ENCODE measurements at places on chromosomes 5 and 9.

GRCh38 chr5:1279443-1280151 is 15.3 kb downstream of the TERT start:
- no peak for DNase-seq

DNA sequence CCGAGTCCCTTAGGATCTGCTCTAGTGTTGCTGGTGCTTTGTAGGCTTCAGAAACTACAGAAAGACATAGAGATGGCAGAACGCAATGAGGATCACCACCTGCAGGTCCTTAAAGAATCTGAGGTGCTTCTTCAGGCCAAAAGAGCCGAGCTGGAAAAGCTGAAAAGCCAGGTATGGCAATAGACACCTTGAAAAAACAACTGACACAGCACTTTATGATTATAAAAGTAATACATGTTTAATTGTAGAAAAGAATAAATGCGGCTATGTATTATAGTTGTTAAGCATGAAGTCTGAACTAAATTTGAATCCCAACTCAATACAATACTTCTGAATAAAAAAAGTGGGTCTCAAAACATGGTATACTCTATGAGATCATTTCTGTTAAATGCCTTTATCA is 43.7 kb downstream of the RAB14 start:
- DNase-seq: no peak

GRCh38 chr5:13558408-13558807 is 386.1 kb downstream of the DNAH5 start:
- DNase-seq: no peak

- DNase-seq: no peak
These were observed 26.7 kb upstream of the ECM2 start for GRCh38 chr9:92562461-92562967.

GRCh38 chr9:87338088-87338989 is 159.3 kb upstream of the DAPK1 start:
- peak; percentile 58 for DNase-seq

DNA sequence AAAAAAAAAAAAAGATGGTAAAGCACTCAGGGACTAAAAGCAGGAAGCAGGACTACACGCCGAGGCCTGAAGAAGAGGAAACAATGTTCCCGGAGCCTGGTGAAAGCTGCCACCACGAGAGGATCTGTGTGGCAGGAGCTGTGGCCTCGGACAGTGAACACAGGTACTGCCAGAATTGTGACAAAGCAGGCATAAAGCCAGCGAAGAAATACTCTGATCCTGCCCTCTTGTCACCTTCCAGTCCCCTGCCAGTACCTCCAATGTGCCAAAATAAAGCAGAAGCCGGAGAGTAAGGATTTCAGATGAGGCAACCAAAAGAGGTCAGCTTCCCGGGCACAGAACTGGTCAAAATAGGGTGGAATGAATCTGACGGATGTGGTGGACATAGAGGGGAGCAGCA is 211.5 kb upstream of the TARS1 start:
- no peak for DNase-seq

DNA sequence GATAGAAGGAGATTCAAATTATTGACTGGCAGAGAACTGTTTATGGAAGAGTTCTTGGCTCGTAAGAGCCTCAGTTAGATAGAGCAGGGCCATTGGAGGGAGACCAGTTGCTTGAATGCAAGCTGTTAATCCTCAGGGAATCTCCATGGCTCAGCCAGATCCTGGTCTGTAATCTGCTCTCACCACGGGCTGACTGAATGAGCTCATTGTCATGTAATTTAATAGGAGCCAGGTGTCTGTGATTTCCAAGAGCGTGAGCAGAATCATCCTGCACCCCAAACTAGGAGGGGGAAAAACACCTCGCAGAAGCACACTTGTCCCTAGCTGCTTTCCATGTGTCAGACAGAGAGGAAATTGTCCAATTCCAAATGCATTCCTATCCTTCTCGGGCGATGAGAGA is 19.1 kb upstream of the KCNMB1 start:
- peak; percentile 64 for DNase-seq

DNA sequence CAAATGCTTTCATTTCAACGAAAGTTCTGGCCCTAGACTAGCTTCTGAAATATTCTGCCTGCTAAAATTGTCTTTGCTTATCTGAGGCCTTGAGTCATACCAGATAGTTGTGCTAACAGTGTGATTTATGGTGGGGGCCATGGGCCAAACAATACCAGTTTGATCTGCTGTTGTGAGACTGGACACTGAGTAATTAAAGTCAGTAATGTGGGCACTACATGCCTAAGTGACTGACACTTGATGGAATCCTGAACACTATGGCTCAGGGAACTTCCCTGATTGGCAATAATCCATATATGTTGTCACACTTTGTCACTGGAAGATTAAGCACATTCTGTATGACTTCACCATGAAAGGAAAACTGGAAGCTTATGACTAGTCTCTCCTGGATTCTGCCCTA is 127.6 kb upstream of the CYLC2 start:
- no peak for DNase-seq

- no peak for DNase-seq
These were observed 182.0 kb upstream of the MOCS2 start for GRCh38 chr5:53291528-53291927.

GRCh38 chr5:88193896-88194295 is 74.7 kb downstream of the TMEM161B start:
- DNase-seq: no peak

GRCh38 chr5:81856948-81857928 is 106.3 kb upstream of the SSBP2 start:
- peak; percentile 69 for DNase-seq

DNA sequence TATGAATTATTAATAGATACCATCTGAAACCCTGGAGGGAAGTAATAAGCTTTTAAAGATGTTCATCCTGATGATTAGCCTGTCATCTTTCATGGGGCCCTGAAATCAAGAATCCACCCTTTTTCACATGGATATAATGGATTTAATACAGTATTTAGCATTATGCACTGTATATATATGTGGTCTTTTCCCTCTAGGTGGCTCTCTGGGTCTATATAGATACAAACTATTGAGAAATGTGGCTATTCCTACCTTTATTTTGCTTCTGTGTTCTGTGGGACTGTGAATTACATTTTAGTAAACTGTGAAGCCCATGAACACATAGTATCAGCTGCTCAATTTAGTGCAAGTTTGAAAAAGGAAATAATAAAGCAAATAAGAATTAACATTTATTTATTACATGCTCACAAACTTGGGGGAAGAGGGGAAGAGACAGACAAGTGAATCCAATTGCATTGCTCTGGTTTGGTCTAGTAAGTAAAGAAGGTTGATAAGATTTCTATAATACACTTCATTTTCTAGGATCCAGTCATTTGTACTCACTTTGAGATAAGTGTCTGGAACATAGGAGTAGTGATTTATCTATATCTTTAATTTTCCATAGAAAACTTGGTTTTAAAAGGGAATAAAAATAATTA is 112.2 kb downstream of the SCAMP1 start:
- no peak for DNase-seq

GRCh38 chr5:57299986-57300385 is 126.1 kb downstream of the GPBP1 start:
- no peak for DNase-seq

DNA sequence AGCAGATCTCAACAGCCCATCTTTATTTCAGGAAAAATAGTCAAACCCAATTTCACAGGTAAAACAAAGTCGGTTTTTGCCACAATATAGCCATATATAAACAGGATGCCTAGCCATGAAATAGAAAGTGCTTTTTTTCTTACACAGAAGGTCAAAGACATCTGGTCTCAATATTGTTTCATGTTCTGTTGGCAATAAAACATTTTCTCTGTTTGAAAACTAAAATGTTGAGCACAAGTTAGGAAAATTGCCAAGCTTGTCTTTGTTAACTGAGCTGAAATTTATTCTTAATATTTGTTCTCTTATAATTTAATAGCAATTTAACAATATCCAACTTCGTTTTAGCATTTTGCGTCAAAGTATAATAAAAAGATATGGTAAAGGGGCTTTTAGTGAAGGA is 673.4 kb downstream of the DTWD2 start:
- DNase-seq: no peak

GRCh38 chr5:176879663-176880361 is 19.3 kb downstream of the HK3 start:
- no peak for DNase-seq

GRCh38 chr5:95931079-95931833 is 30.4 kb downstream of the ELL2 start:
- no peak for DNase-seq

- peak; percentile 80 for DNase-seq
These were observed 9.3 kb downstream of the OBP2B start for GRCh38 chr9:133199648-133200321.

DNA sequence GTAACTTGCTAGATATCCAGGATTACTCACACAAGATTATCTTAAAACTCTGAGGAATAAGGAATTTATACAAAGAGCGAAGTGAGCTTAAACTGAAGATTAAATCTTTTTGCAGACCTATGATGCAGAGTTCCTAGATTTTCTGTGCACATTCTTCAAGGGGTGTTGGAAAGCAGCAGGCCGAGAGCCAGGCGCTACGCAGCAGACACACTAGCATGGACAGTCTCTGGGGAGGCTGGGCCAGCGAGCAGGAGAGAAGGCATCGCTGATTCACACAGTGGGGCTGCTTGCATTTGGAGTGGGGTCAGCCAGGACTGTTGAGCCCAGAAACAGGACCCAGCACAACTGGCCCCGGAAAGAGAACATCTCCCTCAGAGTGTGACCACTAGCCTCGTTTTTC is 136.3 kb downstream of the ADAMTS16 start:
- DNase-seq: no peak

DNA sequence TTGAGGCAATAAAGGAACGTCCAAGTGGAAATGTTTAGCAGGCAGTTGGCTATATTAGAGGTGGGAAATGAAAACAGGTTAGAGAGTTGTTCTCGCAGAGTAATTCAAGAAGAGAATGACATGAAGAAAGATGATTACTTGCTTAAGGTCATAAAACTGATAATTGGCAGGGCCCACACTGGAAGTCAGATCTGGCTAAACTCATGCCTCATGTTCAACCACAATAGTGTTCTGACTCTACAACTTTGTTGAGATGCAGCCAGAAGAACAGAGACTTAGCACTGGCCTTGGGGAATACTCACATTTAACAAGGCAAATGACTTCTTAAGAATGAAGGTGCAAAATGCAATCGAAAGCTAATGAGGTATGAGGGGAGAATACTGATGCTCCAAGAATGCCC is 27.2 kb upstream of the TNFSF8 start:
- DNase-seq: no peak

DNA sequence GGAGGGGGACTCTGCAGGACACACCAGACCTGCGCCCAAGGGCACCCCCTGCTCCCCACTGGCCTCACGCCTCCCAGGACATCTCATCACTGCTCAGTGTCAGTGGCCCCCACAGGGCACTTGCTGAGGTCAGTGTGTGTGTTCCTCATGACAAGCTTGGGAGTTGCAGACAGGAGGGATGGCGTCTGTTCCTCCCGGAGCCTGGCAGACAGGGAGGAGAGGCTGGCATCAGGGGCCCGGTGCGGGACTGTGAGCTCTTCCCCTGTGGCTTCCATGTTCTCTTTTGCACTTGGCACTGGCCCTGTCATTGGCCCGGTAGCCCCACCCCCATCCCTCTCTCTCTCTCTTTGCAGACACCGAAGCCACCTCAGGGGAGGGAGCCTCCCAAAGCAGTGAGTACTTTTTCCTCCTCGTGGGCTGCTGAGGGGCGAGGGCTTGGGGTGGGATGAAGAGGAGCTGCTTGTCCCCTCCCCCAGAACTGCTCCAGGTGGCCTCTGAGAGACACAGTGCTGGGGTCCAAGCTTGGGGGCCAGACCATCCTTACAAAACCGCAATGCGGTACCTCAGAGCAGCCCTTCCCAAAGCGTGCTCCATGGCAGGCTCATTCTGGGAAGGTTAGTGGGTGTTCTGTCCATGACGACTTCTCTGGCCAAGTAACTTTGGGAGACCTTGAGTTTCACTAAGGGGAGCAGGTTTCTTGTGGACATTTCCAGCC is 75.7 kb downstream of the AMBP start:
- DNase-seq: no peak

GRCh38 chr5:72328172-72328571 is 8.0 kb downstream of the PTCD2 start:
- DNase-seq: no peak

- no peak for DNase-seq
These were observed 181.8 kb upstream of the ELL2 start for GRCh38 chr5:96143450-96143849.

DNA sequence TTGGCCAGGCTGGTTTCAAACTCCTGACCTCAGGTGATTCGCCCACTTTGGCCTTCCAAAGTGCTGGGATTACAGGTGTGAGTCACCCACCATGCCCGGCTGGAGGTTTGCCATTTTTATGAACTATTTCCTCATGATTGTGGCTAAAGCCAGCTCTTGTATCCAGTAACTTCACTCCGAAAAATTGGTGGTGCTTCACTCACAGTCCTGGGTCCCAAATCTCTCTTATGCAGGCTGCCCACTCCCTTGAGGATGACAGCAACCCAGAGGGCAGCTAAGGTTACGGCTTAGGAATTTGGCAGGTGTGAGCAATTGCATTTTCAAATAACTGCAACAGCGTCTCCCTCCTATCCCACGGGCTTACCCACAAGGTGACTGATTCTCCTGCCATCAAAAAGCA is 23.4 kb upstream of the FUBP3 start:
- DNase-seq: no peak

DNA sequence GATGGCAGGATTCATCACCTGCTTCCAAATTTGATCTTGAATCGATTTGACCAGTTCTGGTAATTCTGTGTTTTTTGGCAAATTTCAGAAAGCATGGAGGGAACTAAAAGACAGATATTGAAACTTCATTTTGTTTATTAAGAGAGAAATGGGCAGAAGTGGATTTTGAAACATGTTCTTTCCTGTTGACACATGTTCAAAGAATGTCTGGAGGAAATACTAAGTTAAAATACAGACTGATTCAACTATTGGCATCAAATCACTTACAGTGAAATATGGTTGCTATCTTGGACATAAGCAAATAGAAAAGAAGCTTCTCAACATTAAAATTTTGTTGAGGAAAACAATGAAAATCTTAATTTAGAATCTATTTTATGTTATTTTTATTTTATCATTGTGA is 19.3 kb upstream of the GZMK start:
- DNase-seq: no peak

DNA sequence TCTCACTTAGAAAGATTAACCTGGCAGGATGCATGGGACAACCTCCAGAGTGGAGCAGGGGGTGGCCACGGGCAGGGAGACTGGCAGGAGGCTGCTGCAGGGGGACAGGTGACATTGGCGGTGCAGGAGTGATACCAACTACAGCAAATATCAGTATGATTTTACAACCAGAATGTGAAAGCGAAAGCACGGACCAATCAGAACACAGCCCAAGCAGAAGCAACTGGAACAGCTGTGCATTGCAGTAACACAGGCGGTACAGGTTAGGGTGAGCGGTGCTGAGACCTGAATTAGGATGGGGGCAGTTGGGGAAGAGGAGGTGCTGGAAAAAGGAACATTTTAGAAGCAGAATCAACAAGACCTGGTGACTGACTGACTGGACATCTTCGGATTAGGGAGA is 29.3 kb downstream of the POLR1E start:
- DNase-seq: no peak

DNA sequence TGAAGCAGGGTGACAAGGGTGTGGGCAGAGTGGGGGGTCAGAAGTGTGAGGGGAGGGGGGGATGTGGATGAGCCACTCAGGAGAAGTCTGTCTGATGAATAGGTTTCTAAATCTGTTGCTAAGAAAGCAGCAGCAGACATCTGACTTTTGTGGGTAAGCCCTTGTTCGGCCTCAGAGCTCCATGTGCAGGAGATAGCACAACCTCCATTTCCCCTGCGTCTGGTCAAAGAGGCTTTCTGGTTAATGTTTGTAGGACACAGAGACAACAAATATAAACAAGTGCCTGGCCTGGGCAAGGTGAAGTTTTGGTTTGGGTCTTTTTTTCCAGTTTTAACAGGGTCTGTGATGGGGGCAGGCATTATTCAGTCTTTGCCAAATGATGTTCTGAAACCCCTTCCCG is 57.0 kb upstream of the GNE start:
- no peak for DNase-seq

GRCh38 chr9:87640385-87640795 is 85.5 kb upstream of the CTSL start:
- DNase-seq: no peak
